ENCODE measurements at places on chromosomes 6 and 20.
A peak's percentile ranks its signal among the peaks of the same experiment; 100 is the strongest.

- no peak for DNase-seq
These were observed 589.8 kb downstream of the RNF144B start for GRCh38 chr6:18976966-18977365.

DNA sequence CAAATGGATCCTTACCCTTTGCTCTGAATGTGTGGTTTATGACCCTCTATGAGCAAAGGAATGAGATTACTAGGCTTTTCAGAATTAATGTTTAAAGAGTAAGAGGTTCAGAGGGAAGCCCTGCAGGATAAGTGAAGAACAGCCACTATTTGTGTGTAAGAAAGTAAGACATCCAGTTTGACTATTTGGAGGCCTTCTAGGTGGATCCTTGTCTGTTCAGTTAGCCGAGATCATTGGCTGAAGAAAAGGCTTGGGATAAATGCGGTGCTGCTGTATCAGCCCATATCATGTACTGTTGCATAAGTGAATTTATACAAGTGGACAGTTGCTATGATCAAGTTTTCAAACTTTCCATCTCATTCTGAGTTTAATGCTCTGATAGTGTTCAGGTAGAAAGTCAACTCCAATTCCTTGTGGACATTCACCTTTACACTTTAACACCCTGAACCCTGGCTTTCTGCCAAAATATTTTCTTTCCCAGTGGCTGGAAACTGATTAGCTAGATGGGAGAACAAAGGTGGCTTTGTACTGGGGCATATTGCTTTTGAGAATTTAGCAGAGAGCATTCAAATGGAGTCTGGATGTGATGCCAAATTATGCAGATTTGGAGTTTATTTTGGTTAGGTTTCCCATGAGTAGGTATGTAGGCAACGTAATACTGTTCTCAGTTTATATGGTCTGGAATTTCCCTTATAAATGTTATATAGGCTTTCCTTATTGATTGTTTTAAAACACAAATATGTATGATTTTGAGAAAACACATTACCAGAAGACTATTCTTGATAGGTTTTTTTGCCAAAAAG lies 15.0 kb downstream of the PARD6B start:
- no peak for DNase-seq

DNA sequence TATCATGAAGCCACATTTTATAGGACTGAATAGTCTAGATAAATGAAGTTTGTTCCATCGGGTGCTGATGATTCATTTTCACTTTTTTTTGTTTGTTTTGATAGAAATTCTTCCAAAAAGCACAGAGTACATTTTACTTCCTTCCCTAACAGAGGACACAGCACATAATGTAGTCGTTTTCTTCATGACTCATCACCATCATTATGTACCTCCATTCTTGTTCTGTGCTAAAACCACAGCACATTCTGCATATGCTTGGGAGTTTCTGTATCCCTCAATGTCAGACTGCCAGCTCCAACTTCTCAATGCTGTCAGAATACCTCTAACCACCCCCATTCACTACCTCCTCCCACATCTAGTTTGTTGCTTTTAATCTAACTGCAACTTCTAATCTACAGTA lies 1004.9 kb upstream of the ADGRB3 start:
- DNase-seq = peak; percentile 35

DNA sequence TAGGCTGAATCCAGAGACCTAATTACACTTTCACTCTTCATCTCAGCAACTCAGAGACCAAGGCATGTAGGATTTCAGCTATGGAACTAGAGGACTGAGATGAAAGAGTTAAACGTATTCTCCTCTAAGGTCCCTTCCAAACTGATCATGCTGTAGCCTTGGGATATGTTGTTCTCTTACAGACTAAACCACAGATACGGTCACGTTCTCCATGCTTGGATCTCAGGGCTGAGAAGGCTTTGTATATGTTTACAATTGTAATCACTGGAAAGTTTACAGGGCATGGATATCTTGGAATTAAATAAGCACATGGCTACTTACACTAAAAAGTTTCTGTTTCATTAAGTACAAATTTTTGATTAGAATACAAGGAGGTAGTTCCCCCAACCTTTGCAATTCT lies 50.1 kb downstream of the PKIB start:
- DNase-seq = no peak

- DNase-seq = no peak
These were observed 141.1 kb downstream of the CD164 start for GRCh38 chr6:109241199-109241598.

GRCh38 chr6:21845018-21845417 lies 251.5 kb downstream of the SOX4 start:
- no peak for DNase-seq

- DNase-seq = no peak
These were observed 57.2 kb upstream of the CNR1 start for GRCh38 chr6:88223298-88223697.

All from HTR-8/SVneo (cell line).